ENCODE measurements at places on chromosomes 2 and 18.

- no peak for DNase-seq
Measured at GRCh38 chr2:27831279-27832050, 58.7 kb downstream of the RBKS start.

- DNase-seq: no peak
Measured at GRCh38 chr2:162017233-162017632, 56.8 kb downstream of the DPP4 start.

DNA sequence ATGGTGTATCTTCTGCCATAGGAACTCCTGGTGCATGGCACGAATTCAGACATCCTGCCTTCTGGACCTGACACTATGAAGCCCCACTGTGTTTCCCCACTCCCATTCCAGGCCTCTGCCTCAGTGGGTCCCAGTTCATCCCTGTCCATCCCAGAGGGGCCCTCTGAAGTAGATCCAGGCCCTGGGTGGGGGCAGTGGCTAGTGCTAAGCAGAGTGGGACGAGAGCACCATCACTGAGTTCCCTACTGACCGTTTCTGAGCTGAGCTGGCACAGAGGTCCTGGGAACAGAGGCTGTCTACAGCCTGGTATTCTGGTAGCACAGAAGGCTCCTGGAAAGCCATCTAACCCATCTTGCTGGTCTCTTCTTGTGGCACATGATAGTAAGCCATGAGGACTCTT lies 54.0 kb downstream of the ATOH8 start:
- no peak for DNase-seq

DNA sequence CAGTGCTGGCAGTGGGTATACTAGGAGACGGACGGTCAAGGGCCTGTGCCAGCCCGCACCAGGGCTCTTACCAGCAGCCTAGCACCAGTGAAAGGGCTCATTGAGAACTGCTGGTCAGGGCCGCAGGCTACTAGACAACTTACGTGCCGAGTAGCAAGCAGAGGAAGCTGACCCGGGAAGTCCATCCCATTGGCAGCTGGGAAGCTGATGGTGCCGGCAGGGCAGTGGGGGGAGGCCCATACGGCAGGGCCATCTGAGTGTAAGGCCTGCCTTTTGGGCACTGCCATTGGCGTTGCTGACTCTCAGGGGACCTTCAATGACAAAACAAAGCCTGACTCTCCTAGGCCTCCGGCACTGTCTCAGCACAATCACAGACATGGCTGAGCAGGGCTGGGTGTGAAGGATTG lies 20.6 kb downstream of the EFR3B start:
- no peak for DNase-seq

GRCh38 chr2:201484805-201485204 lies 33.3 kb downstream of the STRADB start:
- no peak for DNase-seq

GRCh38 chr2:39504790-39505335 lies 67.8 kb upstream of the MAP4K3 start:
- DNase-seq: no peak

- peak; percentile 88 for DNase-seq
Measured at GRCh38 chr2:231182513-231182899, 15.9 kb upstream of the ARMC9 start.

- DNase-seq: no peak
Measured at GRCh38 chr18:44729631-44730101, 49.0 kb downstream of the SETBP1 start.

DNA sequence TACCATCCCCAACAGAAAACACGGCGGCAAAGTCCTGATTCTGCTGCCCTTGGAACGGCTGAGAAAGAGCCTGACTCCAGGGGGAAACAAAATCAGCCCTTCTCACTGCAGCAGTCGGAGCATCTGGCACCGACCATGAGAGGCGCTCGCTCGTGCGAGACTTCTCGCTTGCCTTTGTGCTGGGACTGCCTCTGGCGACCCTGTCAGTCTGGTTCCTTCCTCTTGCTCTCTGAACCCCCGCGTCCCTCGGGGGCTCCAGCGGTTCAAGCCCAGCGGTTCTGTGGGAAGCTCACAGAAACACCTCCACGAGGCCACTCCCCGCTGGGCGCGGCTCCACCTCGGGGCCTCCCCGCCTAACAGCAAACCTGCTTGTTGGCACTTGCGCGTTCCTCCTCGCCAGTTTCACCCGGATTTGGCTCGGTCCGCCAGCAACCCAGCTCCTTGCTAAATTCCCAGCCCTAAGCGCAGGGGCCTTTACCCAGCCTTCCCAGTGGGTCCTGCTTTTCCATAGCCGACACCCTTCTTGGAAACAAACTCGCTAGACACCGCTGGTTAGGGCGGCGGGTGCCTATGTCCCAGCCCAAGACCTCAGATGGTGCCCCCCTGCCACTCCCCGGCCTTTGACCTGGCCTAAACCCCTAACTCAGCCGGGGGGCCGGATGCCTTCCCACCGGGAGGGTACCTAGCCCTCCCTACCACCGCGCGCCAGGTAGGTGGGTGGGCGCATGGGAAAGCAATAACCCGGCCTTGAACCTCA lies 2.2 kb downstream of the RND3 start:
- DNase-seq: peak; percentile 36

DNA sequence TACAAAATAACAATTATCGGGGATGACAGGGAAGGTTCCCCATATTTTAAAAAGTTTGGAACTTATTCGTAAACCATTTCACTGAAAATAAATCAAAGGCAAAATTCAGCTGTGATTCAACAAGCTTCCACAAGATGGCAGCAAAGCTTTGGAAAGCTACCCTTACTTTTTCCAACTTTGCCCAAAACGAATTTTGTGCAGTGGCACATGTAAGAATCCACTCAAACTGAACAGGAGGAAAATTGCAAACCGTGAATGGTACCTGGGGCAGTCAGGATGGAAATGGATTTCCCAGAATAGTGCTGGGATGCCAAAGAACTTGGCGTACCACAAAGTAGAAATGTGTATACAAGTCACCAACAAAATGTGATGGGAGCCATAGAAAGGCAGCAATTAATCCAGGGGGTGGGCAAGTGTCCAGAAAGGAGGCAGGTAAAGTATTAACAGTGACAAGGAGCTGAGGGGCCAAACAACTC lies 10.7 kb downstream of the RPL31 start:
- DNase-seq: peak; percentile 5

DNA sequence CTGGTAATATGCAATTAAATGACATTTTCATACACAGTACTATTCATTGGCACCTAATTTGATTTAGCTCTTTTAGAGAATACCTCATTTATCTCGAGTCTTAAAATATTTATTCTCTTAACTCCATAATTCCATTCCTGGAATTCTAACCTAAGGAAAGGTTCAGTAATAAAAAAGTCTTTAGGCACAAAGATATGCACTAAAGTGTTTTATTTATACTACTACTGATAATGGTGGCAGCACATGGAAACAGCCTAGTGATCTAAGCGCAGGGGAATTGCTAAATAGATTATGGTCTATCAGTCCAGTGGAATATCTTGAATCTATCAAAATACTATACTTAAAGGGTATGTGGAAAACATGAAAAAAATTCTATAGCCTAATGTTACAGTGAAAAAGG lies 142.5 kb upstream of the LTBP1 start:
- DNase-seq: no peak

DNA sequence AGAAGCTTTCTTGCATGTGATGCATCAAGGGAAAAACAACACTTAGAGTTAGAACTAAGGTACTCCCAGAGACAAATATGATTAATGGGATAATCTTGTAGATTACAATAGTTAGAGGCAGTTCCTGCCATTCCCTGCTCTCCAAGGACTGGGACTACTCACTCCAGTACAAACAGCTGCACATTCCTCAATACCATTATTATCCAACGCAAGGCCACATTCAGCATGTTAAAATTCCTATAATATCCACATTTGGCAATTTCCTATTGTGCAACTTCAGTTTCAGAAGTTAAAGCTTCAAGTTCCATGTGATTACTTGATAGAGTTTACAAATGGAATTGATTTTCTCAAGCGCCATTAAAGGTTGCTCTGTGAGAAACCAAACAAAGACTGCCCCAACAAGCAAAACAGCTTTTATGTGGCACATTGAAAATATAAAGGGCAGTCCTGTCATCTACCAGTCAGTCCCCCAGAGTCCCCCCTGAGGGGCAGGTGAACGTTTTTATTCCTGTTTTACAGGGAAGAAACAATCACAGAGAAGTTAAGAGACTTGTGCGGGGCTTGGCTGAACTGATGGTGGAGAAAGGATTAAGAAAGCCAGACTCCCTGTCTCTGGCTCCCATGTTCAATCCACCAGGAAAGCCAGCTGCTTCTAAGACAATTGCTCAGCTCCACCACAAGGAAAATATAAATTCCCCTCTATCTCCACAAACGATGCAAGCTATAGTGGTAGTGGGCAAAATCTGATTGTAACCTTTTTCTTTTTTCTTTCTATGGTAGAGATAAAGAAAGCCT lies 72.6 kb downstream of the TXNL1 start:
- no peak for DNase-seq

GRCh38 chr2:200081236-200081635 lies 125.9 kb downstream of the MAIP1 start:
- no peak for DNase-seq

DNA sequence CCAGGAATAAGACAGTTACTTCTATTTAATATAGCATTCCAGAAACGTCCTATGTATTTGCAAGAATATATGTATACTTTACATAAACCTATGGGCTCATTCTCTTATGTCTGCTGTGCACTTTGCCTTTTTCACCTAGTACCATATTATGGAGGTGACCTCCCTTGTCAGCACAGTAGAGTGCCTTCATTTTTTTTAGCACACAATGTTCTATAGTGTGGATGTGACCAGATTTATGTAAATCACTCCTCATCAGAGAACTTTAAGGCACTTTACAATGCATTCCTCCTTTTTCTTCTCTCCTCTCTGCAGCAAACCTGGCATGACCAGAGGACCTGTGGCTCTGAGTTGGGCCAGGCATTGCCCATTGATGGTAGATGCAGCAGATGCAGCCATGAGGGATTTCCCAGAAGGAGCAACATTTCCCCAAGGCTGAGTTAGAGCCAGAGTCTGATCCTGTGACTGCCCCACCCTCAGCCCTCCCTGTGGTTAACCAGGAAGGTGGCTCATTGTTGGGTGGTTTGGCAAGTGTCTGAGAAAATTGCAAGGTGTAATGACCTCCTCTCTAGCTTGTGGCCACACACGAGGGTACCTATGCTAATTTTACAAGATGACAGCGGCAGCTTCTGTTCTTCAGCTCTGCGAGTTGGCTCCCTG lies 76.5 kb upstream of the DLX2 start:
- DNase-seq: no peak

GRCh38 chr2:67268797-67269196 lies 128.3 kb upstream of the ETAA1 start:
- DNase-seq: no peak

- no peak for DNase-seq
Measured at GRCh38 chr2:187468262-187468661, 20.2 kb upstream of the CALCRL start.

DNA sequence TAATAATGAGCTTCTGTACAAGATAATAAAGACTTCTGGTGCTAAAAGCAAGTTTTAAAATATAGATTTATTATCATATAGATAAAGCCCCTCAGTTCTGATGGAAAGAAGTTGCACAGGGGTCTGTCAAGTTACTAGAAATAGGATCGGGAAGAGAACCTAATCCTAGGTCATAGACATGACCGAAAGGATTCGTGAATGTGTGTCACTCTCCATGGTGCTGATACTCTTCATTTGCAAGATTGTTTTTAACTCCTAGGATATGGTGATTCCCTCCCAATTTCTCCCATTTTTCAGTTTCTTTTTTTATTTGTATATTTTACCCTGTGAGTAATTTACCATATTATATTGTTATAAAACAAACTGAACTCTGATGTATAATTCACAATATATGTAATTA lies 58.9 kb upstream of the CTNNA2 start:
- DNase-seq: no peak

DNA sequence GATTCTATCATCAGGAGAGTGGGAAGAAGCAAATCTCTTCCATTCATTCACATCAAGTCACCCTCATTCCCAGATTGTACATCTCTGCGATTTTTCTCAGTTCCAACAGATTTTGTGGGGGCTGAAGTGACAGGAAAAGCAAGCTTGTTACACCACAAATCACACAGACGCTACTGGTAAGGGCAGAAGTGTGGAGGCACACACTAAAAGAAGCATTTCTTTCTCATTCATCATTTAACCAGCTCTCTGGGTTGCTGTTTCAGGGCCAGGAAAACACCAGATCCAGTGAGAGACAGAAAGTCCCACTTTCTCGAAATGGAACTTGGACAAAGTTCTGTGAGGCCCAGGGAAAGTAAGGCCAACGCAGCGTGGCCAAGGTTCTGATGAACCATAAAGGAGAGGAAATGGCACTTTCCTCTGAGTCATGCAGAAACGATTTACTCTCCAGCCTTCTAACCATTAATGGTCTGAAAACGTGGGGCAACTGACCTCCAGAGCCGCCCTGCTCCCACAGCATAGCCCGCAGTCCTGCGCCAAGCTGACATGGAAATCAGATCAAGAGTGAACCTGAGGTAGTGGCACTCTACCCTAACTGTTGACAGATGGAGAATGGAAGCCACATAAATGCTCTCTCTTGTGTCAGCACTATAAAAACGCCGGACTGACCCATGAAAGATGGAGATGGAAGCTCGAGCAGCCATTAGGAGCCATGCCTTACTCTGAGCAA lies 191.0 kb downstream of the C1D start:
- no peak for DNase-seq

DNA sequence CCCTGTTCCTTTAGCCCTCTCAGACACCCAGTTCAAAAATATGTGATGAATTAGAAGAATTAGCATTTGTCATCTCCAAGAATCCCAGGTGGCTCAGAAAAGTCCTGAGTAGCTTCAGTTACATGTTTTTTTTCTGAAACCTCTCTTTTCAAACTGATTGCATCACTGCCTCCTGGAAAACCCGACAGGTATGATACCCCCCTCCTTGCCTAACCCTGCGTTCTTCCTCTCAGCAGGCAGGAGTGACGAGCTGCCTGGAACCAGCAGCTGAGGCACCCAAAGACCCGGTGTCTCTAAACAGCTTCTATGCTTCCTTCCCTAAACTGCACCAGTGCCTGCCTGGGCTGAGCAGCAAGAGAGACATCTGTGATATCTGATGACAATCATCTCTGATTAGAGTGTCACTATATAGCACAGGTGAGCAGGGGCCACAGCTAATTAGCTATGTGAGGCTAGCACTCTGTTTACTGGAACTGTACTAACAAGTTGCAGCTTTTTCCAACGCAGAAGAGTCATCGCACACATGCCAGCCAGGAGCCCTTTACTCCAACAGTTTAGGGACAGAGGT lies 376.4 kb upstream of the ATP5MC3 start:
- DNase-seq: no peak

DNA sequence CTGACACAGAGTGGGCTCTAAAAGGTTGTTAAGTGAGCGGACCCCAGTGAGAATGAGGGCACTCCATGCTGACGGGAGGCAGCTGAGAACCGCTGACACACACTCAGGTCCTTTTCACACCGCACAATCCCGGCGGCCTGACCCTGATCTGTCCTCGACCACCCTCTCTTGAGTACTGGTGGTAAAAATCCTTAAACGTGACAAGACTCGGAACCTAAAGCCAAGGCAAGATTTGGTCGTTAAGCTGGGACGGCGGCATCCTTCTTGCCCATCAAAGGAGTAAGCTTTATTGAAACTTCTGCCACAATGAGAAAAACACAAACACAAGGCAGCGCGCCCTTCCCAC lies 569 bp downstream of the TMX3 start:
- DNase-seq: no peak

Measured in SHP77 (cell line).